ENCODE measurements at places on chromosomes 16 and 17.

DNA sequence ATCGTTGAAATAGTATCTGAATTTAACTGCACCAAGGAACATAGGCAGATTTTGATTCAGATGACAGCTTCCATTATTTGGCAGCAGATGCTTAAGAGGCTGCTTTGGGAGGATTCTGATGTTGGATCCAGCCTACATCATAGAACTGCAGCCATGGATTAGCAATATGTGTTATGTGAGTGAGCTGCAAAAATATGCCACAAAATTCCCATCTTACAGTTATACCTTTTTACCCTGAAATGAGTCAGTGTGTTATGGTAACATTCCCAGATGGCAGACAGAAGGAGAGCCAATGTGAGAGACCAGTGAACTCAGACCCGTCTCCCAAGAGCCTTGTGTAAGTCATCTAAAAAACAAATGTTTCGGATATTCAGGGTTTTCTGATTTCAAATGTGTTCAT is 206.1 kb downstream of the CDH13 start:
- no peak for DNase-seq

GRCh38 chr17:49575679-49576087 is at the start of gene NXPH3:
Gene NXPH3 (plus strand): TSS chr17:49575871. CDS start chr17:49576220, 349 bp downstream.
- DNase-seq: peak; percentile 76

- DNase-seq: no peak
Observed at GRCh38 chr17:37447641-37448040, 41.0 kb downstream of the TADA2A start.

DNA sequence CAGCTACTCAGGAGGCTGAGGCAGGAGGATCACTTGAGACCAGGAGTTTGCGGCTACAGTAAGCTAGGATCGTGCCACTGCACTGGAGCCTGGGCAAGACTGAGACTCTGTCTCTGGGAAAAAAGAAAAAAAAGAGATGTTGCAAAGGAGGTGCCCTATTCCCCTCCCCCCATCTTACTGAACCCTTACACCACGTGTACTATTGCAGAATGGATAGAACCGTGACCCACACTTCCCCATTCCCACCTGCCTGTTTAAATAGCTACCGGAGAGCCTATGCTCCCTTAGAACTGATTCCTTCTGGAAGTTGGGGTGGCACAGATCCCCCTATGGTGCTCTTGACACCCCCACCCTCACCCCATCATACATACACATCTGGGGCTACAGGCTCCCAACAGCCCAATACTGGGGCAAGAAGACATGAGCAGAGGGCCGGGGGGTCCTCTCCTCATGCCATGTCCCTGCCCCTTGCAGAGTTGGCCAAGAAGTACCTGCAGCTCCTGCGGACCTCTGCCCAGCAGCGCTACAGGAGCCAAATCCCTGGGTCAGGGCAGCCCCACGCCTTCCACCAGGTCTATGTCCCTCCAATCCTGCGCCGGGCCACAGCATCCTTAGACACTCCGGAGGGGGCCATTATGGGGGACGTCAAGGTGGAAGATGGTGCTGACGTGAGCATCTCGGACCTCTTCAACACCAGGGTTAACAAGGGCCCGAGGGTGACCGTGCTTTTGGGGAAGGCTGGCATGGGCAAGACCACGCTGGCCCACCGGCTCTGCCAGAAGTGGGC is 35.7 kb downstream of the NLRC5 start:
- no peak for DNase-seq

GRCh38 chr17:56756536-56756935 is 77.2 kb downstream of the C17orf67 start:
- no peak for DNase-seq

GRCh38 chr16:1057252-1057932 is 15.2 kb upstream of the SSTR5 start:
- DNase-seq: peak; percentile 72

- no peak for DNase-seq
Observed at GRCh38 chr16:87412371-87412995, 20.3 kb downstream of the MAP1LC3B start.

- peak; percentile 55 for DNase-seq
Observed at GRCh38 chr17:27756467-27757371, 43.6 kb downstream of the NOS2 start.

DNA sequence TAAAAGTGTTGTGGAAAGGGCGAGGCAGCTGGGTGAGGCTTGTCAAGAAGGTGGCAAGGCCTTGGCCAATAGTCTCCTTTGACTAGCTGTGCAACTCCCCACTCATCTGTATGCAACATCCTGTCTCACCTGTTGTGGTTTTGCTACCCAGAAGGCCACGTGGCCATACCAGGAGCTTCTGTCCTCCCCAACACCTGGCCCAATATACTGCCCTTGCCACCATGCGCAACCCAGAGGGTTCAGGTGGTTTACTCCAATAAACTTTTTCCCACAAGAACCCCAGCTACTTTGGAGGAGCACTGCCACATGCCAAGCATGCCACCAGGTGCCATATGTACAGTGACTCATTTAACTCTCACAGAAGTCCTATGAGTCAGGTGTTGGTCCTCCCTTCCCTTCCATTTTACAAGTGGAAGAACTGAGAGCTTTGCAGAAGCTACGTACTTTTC is 10.2 kb downstream of the MYO19 start:
- DNase-seq: no peak

Data from activated T-cell treated with anti-CD3 and anti-CD28 coated beads, Interleukin-2, amount 50 U/mL, for 1 hour (primary cell).